ENCODE measurements at places on chromosomes 11 and 22. TPM values are rescaled to one million over a fixed set of nuclear protein-coding genes. Genes with fewer than 3 reads are reported as not detected.

Gene C11orf87
- total RNA-seq, result not detected

DNA sequence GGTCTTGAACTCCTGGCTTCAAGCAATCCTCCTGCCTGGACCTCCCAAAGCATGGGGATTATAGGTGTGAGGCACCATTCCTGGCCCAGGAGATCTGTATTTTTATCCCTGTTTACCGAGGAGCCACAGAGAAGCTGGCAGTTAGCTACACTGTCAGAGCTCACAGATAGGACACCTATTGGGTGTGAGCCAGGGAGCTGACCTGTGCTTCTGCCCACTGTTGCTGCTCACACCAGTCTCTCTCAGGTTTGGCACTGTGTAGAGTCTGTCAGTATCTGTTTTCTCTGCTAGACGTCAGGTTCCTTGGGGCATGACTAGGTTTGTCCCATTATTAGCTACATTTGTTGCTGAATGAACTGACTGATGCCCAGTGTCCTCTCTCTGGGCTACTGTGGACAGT is 17.5 kb downstream of the PPP6R2 start:
- DNase-seq, result no peak

DNA sequence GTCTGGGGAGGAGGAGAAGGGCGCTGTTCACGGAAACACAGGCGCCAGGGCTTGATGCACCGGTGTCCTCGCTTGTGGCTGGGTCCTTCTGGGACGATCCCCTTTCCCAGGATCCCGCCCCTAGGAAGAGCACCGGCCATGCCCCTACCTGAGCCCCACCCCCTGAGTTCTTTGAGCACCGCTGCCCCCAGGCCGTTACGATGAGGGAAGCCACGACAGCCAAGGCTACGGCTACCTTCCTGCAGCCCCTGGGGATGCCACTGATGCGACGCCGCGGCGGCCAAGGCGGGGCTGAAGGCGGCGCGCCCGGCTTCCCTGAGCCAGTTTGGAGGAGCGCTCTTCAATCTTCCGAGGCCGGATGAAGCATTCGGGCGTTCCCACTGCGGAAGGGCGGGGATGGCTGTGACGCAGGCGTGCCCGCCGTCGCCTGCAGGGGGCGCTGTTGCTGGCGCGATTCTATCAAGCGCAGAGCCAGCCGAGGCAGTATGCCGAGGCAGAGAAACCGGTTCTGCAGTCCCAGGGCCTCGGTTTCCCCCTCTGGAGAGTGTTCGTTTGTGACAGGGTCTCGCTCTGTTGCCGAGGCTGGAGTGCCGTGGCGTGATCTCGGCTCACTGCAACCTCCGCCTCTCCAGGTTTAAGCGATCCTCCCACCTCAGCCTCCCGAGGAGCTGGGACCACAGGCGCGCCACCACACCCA is 9.7 kb upstream of the NEFH start:
- peak; percentile 72 for DNase-seq

DNA sequence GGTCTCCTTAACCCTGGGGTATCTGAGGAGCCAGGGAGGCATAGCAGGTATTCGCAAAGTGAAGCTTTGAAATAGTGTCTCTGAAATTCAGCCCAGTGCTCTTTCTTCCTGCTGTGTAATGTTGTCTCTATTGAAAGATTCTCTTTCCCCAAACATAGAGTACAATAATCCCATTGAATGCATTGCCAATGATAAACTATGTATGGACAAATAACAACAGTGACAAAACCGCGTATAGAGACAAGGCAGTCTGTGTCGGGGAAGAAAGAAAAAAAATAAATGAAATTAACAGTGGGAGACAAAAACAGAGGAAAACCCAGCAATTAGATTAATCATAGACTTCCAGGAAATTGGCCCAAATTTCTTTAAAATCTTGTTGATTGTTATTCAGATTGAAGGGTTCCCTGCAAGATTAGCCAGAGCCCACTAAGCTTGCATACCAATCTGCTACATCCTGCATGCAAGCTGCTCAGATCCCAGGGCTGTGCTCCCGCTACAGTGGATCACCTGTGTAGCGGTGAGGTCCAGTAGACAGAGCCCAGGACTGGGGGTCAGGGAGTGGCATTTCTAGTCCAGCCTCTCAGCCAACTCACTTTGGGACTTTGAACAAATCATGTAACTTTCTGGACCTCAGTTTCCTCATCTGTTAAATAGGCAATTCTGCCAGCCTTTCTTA is 492.8 kb downstream of the INSC start:
- no peak for DNase-seq

DNA sequence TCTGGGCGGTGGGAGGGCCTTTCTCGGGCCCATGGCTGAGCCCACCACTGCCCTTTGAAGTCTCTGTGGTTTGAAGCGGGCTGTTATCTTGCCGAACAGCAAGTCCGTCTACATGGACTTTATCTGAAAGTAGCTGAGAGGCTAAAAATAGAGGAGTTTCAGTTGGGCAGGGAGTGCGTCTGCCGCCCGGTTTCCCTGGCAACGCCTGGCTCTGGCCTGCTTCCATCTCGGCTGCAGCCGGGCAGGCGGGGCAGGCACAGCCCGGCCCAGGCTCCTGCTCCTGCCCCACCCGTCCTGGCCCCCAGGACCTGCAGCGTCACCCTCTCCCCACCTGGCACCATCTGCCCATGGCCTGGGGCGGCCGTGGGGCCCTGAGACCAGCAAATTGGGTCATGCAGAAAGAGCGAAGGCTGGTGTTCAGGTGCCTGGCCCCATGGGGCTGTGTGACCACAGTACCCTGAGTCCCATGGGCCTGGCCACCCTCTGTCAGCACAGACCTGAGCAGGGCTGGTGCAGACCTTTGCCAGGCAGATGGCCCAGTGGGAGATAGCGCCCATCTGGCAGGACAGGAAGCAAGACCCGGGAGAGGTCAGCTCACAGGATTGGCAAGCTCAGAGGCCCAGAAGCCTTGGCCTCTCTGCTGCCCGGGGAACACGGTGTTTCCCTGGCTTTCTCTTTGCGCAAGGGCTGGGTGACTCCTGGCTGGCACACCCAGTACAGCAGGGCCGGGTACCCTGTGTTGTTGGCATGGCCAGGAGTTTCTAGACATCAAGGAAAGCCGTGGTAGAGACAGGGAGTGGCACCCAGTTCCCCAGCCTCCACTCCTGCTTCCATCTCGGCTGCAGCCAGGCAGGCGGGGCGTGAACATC is 79.1 kb upstream of the KCNQ1OT1 start:
- DNase-seq, result peak; percentile 95

DNA sequence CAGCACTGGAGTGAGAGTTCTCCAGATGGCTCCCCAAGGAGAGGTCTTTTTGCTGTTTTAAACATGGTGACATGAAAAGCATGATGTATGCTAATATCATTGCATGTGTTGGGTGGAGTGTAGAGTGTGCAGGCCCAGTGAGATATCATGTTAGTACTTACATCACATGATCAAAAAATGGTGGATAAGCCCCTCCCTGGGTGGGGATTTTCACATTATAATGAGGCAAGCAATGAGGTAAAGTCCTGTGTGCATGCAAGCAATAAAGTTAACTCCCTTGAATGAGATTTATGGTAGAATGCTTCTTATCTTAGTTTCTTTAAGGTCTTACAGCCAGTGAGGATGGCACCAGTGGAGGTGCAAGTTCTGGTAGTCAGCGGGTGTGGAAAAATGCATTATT is 8.5 kb downstream of the FAM111B start:
- no peak for DNase-seq

- no peak for DNase-seq
These were observed 155.1 kb upstream of the SOX6 start for GRCh38 chr11:16511116-16512114.

DNA sequence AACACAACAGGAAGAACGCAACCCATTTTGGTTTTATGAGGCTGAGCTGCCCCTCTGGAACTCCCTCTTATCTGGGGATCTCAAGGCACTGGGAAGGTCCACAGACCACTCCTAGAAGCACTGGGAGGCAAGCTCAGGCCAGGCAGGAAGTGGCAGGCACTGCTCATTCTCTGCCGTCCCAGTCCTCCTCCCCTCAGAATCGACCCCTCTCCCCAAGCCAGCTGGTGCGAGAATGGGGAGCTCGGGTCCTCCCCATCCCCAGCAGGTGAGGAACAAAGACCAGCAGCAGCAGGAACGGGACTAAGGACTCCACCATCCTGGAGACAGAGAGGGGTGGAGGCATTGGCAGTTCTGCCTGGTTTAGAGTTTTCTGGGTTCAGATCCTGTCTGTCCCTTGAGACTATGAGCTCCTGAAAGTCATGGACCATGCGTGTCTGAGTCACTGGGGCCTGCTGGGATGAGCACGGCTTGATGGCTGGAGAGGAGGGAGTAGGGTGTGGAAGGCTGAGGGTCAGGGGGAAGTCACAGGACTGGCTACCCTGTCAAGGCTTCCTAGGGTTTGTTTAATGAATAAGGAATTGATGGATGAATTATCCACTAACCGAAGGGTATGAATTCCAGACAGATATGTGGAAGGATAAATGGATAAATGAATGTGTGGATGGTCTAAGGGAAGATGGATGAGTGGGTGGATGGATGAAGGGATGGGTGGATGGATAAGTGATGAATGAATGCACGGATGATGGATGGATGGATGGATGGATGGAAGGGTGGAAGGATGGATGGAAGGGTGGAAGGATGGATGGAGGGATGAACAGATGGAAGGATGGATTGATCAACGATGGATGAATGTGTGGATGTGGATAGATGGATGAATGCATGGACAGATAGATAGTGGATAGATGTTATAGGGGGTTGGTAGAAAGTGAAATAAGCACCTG is 6.4 kb downstream of the MYEOV start:
- no peak for DNase-seq

DNA sequence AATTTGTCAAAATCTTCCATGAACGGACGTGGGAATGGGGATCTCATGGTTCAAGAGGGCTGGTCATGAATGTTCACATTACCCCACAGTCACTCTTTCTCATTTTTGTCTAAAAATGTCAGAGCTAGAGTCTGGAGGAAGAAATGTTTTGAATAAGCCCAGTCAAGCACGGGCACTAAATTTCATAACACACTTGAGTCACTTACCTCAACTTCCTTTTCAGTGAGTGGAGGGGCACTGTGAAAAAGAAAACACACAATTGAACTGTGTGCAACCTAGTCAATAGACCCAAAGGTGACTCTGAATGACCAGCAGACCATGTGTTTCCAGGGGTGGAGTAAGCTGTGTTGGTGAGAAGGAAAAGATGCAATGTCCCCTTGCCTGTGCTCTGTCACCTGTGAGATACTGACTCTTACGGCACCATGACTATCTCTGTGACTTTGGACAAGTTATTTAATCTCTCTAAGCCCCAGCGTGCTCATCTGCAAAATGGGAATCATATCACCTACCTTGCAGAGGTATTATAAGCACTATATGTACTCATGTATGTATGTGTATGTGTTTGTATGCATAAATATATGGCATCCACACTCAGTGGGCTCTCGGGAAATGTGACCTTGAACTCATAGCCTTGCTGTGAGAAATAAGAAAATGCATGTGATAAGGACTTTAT is 38.2 kb upstream of the LYVE1 start:
- DNase-seq, result no peak

Data from tongue (tissue), 3 donors.